ENCODE measurements at places on chromosomes 2 and 18.

DNA sequence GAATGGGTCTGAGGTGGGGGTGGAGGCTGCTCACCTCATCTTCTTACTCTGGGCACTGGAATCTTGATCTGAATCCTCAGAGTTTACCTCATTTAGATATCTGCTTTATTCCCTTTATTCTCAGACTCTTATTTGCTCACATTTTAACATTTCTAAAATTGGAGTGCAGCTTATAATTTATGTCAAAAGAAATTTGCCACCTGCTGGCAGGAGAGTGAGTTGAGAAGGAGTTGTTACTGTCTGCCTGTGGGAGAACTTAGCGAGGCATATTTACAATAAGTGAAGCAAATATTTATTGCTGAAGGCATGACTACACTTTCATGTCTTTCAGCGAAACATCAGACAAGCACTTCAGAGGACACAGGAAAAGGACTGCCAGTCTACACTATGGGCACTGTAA is 16.4 kb upstream of the KIAA2012 start:
- DNase-seq: no peak

GRCh38 chr2:187544371-187545080 is 9.7 kb downstream of the TFPI start:
- DNase-seq: no peak

GRCh38 chr2:217953011-217953481 is 49.7 kb downstream of the TNS1 start:
- no peak for DNase-seq

DNA sequence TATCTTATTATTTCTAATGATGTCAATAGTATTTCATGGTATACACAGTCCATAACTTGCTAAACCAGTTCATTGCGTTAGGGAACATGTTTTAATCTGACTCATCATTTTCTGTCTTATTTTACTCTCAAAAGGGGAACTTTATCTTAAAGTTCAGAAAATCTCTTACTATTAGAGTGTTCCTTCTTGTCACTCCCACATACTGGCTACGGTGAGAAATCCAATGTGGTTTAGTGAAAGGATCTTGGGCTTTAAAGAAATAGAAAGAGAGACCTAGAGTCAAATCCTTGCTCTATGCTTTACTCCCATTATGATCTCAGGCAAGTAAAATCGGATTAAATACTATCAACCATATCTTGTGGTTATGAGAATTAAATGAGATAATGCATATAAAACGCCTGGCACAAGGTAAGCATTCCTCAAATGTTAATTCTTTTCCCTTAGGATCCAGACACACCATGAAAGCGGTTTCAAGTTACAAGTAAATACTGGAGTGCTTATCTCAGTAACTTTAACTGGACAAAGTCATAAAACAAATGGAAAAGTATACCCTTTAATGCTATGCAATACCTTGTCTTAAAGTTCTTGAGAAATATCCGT is 576.0 kb downstream of the ARHGAP15 start:
- no peak for DNase-seq

DNA sequence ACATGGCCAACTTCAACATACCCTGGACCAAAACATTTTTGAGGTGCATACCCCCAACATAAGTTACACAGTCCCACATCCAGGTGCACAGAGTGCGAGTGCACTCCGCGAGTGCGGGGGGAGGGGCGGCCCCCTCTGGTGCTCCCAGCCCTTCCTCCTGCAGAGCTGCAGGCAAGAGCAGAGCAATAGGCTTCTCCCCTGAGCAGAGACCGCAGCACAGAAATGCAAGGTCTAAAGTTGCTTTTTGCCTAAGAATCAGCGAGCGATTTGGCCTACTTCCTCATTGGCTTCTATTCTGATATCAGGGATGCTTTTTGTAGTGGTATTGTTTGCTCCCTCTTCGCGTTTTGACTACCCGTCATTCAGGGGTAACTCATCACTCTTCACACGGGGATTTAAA is 40.6 kb downstream of the BOLA3 start:
- DNase-seq: no peak

DNA sequence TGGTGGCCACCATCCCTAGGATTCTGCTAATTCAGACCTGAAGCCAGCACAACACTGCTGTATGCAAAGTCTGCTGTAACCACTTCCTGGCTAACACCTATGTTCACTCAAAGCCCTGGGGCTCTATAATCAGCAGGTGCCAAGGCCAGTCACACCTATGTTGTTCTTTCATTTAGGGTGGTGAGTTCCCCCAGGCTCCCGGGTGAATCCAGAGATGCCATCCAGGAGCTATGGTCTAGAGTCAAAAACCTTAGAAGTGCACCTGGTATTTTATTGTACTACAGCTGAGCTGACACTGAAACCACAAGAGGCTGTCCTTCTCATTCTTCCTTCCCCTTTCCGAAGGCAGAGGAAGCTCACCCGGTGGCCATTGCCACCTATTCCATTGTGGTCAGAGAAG is 46.2 kb upstream of the CCDC141 start:
- no peak for DNase-seq

DNA sequence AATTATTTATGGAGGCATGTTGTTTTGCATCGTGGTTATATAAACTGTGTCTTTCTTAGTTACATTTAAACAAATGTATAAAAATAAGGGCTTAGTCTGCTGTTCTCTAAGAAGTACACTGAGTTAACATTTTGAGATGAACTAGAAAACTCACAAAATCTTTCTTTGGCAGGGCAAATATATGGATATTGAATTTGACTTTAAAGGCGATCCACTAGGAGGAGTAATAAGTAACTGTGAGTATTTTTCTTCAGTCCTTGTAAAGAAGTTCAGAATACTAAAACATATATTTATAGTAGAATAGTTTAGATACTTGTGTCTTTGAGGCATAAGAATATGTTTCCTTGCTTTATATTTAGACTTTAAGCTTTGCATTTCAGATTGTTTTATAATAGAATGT is 104.8 kb downstream of the MYO1B start:
- no peak for DNase-seq

DNA sequence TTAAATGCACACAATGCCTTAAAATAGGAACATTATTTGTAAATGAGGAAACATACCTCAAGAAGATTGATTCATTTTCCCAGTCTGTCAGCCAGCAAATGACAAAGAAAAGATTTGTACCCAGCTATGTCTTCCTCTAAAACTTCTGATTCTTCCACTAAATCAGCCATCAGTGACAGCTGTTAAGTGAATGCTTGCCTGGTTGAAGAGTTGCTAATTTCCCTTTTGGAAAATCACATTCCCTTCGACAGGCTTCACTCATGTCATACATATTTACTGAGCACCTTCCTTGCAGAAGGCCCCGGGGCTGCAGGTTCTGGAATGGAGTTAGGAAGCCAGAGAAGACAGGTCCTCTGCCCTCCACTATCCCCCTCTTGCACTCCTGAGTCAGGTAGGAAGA is 112.0 kb upstream of the SLC66A3 start:
- no peak for DNase-seq

DNA sequence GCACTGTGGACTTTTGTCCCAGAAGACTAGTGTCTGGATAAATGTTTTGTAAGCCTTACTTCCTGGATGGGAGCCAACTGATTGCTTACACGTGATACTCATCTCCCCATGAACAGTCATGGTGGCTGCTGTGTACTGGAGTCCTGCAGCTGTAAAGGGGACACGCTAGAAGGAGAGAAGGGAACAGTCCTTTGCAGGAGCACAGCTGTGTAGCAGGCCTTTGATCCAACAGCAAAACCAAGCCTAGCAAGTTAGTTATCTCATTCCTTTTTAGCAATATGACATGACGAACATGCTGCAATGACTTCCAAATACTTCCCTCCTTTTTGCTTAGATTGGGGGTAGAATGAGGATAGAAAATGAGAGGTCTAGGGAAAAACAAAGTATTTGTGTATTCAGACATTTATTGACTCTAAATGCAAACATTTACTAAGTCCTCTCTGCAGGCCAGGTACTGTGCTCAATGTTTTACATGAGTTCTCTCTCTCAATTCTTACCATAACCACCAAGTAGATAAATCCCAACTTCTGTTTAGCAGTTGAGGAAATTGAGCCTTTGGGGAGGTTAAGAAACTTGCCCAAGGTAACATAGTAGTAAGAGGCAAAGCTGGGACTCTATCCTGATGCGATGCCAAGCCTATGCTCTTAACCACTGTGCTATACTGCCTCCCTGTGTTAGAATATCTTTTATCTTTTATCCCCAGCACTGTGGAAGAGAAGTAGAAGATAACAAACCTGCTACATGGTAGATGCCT is 55.4 kb upstream of the CD28 start:
- no peak for DNase-seq

DNA sequence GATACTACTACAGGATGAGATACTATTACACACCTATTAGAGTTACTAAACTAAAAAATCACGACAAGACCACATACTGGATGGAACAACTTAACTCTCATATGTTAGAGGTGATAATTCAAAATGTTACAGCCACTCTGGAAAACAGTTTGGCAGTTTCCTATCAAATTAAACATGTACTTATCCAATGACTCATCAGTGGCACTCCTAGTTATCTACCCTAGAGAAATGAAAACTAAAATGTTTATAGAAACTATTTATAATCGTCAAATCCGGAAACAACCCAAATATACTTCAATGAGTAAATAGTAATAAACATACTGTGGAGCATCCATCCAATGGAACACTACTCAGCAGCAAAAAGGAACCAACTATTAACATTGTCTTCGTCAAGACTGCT is 137.0 kb upstream of the RBBP8 start:
- no peak for DNase-seq

DNA sequence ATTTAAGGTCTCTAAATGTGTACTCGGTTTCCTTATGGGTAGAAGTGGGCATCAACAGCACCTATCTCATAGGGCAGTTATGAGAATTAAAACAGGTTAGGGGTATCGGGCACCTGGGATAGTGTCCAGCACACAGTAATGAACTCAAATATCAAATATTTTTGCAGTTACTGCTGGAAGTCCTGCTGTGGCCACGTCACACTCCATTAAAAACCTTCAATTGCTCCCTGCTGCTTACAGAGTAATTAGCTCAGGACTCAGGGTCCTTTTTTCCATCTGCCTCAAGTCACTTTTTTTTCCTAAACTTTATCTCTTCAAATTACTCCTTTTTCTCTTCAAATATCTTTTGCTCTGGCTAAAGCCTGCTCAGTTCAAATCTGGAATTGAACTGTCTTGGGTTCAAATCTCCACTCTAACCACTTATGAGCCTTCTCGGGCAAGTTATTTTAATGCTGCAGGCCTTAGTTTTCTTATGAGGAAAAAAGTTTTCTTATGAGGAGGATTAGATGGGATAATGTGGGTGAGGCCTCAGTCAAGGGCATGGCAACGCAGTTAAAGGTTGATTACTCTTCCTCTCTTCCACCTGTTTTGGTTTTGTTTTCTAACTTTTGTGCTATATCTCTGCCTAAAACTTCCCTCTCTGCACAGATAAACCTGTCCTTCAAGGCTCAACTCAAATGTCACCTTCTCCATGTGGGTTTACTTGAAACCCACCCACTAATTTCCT is 36.6 kb downstream of the SPRED2 start:
- no peak for DNase-seq

DNA sequence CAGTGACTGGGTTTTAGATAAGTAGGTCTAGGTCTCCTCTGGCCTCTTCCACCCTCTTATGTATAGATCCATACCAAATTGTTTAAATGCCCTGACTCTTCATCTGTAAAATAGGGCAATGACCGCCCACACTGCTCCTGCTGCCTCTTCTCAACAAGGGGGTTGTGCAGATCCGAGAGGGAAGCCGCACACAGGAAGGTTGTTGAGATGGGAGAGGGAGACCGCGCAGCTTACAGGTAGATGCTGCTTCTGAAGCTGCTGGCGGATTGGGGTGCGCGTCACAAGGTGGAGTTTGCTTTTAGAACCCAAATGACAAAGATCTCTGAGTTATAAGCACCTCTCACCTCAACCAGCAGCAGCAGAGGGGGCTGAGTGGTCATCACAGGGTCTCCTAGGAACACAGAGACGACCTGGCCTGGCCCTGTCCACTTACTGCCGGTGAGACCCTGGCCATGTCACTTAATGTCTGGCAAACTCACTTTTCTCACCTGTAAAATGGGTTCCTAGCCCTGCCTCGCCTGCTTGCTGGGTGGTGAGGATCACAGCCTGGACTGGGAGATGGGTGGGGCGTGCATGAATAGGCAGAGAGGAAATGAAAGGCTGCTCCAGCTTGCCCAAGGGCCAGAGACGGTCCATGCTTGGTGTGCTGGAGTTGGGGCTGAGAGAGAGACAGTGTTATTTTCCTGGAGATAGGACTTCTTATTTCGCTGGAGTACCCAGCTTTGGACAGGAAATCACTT is 251.3 kb downstream of the EIPR1 start:
- no peak for DNase-seq

GRCh38 chr2:240320204-240320993 is 115.1 kb upstream of the GPC1 start:
- DNase-seq: no peak

GRCh38 chr2:176473177-176473576 is 203.9 kb downstream of the MTX2 start:
- DNase-seq: no peak

DNA sequence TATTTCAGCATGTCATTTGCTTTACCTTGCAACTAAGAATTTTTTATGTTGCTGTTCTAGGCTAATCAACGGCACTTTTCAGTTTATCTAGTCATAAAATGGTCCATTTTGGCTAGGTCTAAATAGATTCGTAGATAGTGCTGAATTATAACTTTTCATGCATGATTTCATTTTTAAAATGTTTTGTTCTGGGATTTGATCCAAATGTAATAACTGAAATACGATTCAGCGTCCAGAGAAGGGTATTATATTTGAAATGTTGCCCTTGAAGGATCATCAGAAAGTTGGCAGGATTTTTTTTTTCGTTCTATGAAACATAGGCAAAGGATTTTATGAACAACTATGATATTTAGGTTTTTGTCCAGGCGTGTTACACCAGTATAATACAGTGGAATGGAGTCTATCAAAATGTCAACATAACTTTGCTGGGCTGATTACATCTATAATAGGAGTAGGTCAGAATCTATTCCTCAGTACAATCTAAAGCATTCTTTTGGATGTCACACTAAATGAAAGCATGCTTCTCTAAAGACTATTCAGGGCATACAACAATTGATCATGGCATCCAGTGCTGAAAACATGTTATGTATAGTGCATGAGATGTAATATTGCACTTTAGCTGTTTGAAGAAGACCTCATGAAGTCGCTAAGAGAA is 24.8 kb downstream of the TTC27 start:
- DNase-seq: no peak

GRCh38 chr2:23283-23682 is 23.0 kb downstream of the FAM110C start:
- DNase-seq: no peak

GRCh38 chr18:54926593-54927325 is 32.5 kb downstream of the CCDC68 start:
- no peak for DNase-seq
